ENCODE measurements at places on chromosomes 4 and X.
A peak's percentile ranks its signal among the peaks of the same experiment; 100 is the strongest.

DNA sequence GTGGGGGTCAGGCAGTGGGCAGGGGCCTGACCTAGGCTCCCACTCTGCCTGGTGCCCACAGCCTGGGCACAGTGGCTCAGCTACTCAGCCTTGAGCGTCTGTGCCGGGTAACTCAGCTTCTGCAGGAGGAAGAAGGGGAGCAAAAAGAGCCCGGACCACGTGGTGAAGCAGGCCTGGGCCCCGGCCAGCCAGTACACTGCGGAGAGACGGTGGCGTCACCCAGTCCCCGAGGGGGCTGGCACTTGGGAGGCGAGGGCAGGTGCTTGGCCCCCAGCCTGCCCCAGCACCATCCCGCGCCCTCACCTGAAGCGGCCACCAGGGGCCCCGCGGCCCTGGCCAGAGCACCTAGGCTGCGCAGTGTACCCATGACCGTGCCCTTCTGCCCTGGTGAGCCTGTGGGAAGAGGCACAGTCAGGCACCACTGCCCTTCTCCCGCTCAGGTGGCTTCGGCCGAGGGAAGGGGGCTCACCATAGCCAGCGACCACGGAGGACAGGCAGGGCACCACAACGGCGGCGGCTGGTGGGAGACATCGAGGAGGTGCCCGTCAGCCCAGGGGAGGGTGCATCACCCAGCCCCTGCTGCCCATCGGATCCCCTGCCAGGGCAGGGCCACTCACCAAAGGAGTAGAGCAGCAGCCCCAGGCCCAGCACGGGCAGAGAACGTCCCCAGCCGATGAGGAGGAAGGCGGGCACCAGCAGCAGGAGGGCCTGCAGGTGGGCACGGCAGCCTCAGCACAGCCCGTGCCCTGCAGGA lies 32.3 kb downstream of the NOP14 start:
- no peak for DNase-seq

- DNase-seq, result no peak
Observed at GRCh38 chrX:87434618-87435017, 83.0 kb upstream of the KLHL4 start.

- DNase-seq, result no peak
Observed at GRCh38 chr4:70948665-70949260, 44.7 kb upstream of the DCK start.

GRCh38 chrX:15202454-15203177 lies 67.3 kb downstream of the ASB9 start:
- peak; percentile 69 for DNase-seq

DNA sequence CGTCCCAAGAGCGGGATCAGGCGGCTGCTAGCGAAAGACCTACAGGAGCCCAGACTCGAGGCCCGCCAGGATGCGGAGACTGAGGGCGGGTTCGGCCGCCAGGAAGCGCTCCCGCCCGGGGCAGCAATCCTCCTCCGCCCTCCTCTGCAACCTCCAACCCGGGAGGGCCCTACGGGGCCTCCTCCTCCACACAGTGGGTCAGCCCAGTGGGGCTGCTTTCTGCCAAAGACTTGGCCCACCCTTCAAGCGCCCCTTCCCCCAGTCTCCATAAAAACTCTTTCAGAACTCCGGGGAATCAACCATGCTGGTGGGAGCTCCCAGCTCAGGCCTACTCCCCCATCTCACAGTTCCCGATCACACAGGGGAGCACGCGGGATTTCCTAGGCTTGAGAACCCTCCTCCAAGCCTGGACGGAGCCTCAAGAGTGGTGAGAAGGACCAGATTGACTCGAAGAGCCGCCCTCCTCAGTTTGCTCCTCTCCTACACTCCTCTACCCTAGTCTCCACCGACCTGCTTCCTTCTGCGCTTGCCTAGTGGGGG lies 77.5 kb downstream of the RLIM start:
- no peak for DNase-seq

DNA sequence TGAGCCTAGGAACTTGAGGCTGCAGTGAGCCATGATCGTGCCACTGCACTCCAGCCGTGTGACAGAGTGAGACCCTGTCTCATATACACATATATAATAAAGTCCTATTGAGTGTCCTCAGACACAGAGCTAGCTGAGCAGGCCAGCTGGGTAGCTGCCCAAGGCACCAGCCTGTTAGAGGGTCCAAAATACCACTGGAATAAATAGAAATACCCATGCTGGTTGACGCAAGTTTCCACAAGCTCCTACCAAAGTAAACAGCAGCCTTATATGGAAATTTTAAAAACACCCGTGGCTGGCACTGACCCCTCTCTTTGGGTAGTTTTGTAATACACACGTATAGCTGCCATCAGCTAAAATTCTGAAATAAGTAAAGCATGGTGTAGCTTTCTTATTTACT lies 348.6 kb downstream of the BCOR start:
- no peak for DNase-seq

GRCh38 chr4:5750946-5751665 lies 40.1 kb downstream of the EVC start:
- DNase-seq, result no peak

DNA sequence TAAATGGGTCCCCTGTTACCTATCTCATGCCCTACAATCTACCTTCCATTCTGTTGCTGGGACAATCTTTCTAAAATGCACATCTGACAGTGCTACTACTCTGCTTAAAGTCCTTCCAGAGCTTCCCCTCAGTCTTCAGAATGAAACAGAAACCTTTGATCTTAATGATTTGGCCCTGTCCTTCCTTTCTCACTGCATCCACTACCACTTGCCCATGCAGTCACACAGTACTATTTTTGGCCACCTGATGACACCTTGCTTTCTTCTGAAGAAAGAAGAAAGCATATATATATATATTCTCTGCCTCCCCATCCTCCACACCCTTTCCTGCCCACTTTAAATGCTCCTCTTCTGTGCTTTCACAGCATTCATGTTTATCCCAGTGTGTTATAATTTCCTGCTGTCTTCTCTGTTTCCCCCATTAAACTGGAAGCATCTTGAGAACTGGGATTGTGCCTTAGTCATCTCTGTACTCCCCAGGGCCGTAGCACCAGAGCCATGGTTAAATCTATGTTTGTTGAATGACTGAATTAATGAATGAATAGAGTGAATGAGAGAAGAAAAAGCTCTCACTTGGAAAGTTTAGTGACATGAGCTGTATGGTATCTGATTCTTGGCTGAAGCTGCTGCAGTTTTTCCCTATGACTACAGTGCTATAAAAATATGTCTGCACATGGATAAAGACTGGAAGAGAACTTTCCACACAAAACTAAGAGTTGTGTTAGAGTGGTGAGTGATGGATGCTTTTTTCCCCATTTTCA lies 56.2 kb downstream of the RTL9 start:
- no peak for DNase-seq

GRCh38 chrX:104310090-104310489 lies 55.4 kb upstream of the ESX1 start:
- no peak for DNase-seq

DNA sequence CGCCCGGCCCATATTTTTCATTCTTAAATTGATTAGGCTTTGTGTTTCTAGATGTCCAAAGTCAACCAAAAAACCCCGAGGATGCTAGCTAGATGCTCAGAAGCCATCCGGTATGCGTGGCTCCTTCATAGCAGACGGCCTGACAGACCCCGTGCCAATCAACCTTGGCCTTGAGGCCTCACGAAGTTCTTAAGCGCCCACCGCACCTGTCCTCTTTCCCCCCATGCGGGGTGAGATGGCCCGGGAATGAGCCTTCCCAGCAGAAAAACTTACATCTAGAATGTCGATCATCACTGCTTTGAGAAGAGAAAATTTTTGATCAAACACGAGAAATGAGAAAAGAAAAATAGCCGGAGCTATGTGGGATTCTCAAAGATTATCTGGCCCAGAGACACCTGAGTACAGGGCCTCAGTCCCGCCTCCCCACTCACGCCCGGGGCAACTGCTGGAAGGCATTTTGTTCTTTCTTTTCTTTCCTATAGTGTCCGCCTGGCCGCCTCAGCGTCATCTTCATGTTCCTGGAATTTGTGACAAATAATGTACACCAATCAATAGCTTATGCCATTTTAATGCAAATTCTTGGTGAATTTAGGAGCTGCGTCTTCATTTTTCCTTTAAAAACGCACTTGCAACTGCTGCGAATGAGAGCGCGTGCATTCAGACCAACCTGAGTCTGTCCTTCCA lies 1.6 kb upstream of the NAT8L start:
- no peak for DNase-seq

GRCh38 chrX:153983321-153983801 lies 10.8 kb downstream of the TMEM187 start:
- no peak for DNase-seq

- DNase-seq, result no peak
Observed at GRCh38 chr4:81506731-81507130, 35.0 kb upstream of the RASGEF1B start.

- peak; percentile 4 for DNase-seq
Observed at GRCh38 chr4:23114538-23114937, 421.8 kb downstream of the GBA3 start.

DNA sequence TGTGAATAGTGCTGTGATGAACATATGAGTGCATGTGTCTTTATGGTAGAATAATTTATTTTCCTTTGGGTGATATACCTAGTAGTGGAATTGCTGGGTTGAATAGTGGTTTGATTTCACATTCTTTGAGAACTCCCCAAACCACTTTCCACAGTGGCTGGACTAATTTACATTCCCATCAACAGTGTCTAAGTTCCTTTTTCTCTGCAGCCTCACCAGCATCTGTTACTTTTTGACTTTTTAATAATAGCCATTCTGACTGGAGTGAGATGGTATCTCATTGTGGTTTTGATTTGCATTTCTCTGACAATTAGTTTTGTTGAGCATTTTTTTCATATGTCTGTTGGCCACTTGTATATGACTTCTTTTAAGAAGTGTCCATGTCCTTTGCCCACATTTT lies 29.1 kb downstream of the JADE3 start:
- no peak for DNase-seq

DNA sequence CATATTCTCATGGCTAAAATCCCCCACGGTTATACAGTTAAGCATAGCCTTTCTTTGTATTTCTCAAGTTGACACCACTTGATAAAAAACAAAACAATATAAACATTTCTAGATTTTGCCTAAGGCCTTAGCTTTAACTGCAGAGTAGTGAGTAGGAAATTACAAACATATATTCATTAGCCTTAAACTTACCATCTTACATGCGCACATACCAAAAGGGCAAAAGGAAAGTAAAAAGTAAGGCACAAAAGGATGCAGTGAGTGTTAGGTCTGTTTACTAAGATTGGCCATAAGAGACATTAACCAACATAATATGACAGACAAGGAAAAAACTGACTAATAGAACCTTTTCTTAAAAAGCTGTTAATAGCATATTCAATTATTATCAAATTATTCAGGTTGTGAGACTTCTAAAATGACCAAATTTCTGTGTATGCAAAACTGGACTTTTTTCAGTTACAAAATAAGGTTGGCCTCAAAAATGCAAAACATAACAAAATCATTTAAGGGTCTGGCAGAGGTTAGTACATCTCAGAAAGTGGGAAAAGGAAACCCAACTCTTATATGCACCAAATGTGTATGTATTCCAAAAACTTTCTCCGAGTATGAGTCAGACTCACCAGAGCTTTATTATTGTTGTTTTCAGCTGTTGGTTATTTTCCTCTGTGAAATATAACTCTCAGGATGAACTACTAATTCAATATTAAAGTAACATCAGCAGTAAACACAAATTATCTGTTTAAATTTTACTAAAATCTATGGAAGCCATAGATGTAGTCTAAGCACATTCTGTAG lies 39.9 kb downstream of the SEPSECS start:
- no peak for DNase-seq

DNA sequence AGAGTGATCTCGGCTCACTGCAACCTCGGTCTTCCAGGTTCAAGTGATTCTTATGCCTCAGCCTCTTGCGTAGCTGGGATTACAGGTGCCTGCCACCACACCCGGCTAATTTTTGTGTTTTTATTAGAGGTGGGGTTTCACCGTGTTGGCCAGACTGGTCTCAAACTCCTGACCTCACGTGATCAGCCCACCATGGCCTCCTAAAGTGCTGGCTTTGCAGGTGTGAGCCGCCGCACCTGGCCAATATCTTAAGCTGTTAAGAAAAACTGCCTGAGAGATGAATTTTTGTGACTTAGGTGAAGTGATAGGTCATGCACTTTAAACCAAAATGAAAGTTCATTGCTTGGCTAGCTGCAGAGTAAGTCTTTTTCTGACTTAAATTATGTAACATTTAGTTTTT lies 5.8 kb downstream of the KDM6A start:
- DNase-seq, result no peak

DNA sequence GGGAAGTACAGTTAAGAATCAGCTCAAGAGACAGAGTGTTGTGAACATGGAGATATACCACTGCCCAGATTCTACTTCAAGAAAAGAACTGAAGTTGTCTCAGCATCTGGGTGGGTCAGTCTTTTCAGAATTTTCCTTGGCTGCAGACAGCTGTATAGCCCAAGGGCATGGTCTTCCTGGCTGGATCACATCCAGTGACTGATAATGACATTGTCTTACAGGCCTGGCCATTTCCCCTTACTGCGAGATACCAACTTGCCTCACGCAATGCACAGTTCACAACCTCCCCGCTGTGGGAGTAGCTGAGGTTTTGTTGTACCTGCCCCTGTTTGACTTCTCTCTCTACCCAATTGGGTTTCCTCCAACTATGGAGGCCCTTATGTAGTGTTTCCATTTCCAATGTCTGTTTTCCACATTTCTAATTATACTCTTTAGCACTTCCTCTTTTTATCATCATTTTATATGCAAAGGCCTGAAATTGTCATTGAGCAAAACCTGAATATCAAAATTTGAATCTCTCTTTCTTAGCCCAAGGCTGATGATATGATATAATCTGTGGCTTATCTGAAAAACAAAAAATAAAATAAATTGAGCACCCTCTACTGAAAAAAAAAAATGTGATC lies 209.1 kb downstream of the NAF1 start:
- DNase-seq, result no peak

GRCh38 chrX:134664202-134664601 lies 5.9 kb upstream of the PLAC1 start:
- DNase-seq, result no peak

DNA sequence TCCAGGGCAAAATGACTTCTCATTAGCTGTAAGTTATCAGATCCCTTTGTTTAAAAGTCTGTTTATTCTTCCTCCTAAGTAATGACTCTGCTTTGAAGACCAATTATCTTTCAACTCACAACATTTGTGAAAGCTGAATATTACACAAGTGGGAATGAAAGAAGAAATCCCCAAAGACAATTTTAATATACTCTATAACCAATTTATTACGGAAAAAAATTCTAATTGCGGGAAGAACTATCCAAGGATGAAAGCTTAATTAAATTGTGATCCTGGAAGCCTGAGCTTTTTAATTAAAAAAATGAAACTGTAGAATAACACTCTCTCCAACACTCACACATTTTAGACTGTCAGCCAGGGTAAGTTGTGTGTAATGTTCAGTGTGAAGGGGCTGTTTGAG lies 15.6 kb upstream of the SHISA3 start:
- DNase-seq, result no peak

- DNase-seq, result no peak
Observed at GRCh38 chr4:96305030-96305429, 465.1 kb downstream of the PDHA2 start.

Data from activated CD4-positive, alpha-beta T cell treated with anti-CD3 and anti-CD28 coated beads, Interleukin-2, Interleukin-4, amounts not matched to agents 100 ng/mL and 50 ng/mL, durations not matched to agents 16 hours and 8 hours (primary cell).